BJ (cell line): ENCODE measurements at places on chromosomes 2 and 18.
A peak's percentile ranks its signal among the peaks of the same experiment; 100 is the strongest.

GRCh38 chr2:112891385-112891831 lies 19.6 kb upstream of the IL37 start:
- no peak for DNase-seq

GRCh38 chr18:78521136-78521535 lies 458.5 kb upstream of the SALL3 start:
- no peak for DNase-seq

DNA sequence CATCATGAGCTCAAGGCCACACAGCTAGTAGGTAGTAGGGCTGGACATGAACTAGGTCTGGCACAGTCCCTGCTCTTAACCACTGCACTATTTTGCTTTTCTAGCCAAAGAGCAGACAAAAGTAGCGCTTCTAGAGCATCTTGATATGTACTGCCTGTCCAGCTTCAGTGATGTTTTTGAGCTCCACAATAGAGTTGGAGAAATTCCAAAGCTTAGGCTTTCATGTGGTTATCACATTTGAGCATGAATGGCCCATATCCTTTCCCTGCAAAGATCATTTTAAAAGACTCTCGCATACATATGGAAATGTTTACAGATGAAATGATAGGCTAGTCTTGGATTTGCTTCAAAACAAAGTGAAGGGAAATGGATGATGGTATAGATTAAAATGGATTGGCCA lies 128.7 kb downstream of the MAP3K20 start:
- no peak for DNase-seq

DNA sequence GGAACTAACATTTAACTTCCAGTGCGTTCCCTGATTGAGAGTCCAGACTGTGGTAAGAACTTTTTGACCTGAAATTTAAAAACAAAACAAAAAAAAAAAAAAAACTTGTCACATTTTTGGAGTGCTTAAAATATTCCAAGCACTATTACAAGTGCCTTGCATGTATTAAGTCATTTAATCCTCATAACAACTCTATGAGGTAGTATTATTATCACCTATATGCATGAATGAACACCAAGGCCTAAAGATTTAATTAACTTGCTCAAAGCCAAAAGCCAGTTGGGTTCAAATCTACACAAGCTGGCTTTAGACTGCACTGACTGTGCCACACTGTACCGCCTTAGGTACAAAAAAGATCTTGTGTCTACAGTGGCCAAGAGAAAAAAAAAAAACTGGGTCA lies 35.2 kb downstream of the METTL4 start:
- no peak for DNase-seq

DNA sequence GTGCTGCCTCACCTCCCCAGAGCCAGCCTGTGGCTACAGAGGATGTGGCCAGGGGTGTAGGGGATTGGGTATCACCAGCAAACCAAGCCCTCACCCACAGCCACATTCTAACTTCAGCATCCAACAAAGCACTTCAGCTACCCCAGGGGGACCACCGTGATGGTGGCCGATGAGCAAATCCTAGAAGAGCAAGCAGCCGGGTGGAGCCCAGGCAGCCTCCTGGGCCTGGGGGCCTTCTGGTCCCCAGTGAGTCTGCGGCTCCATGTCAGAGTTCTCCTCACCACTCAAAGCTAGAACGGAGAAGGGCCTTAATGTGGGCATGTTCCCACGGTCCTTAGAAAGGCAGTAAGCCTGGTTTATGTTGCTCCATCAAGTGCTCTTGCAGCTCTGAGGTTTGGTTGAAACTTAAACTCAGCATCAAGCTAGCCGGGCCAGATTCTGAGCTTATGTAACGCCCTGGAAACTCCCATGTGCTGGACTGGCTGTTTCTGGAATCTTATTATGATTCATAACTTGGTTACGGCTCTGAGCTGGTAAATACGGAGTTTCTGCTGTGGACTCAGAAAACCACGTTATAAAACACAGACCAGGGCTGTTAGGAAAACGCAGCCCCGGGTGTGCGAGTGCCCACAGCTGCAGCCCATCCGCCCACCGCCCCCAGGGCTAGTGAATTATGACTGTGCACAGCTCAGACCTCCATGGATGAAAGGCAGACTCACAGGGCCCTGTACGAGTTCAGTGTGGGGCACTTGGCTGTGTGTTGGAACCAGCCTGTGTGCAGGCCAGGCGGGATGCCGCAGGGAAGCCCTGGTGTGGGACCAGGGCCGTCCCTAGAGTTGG lies 99.8 kb downstream of the SEPTIN10 start:
- peak; percentile 86 for DNase-seq

DNA sequence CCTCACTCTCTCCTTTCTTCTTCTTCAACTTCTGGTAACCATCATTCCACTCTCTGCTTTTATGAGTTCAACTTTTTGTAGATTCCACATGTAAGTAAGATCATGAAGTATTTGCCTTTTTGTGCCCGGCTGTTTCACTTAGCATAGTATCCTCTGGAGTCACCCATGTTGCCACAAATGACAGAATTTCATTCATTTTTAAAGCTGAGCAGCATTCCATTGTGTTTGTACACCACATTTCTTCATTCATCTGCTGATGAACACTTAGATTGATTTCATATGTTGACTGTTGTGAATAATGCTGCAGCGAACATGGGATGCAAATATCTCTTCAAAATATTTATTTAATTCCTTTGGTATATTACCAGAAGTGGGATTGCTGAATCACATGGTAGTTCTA lies 133.6 kb upstream of the ERBB4 start:
- no peak for DNase-seq

DNA sequence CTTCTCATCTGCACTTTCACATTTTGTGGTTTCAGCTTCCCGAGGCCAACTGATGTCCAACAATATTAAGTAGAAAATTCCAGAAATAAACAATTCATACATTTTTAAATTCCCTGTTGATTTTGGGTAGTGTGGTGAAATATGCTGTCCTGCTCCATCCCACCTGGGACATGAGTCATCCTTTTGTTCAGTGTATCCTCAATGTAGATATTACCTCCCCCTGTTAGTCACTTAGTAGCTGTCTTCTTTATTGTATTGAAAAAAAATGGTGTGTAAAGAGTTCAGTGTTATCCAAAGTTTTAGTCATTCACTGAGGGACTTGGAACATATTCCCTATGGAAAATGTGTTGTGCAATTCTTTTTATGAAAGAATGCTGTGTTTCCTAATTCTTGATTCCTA lies 348.1 kb downstream of the SOCS6 start:
- no peak for DNase-seq

GRCh38 chr2:105409717-105410116 lies 10.9 kb upstream of the FHL2 start:
- peak; percentile 75 for DNase-seq

GRCh38 chr2:20456116-20456571 lies 9.3 kb downstream of the RHOB start:
- DNase-seq, result peak; percentile 63

DNA sequence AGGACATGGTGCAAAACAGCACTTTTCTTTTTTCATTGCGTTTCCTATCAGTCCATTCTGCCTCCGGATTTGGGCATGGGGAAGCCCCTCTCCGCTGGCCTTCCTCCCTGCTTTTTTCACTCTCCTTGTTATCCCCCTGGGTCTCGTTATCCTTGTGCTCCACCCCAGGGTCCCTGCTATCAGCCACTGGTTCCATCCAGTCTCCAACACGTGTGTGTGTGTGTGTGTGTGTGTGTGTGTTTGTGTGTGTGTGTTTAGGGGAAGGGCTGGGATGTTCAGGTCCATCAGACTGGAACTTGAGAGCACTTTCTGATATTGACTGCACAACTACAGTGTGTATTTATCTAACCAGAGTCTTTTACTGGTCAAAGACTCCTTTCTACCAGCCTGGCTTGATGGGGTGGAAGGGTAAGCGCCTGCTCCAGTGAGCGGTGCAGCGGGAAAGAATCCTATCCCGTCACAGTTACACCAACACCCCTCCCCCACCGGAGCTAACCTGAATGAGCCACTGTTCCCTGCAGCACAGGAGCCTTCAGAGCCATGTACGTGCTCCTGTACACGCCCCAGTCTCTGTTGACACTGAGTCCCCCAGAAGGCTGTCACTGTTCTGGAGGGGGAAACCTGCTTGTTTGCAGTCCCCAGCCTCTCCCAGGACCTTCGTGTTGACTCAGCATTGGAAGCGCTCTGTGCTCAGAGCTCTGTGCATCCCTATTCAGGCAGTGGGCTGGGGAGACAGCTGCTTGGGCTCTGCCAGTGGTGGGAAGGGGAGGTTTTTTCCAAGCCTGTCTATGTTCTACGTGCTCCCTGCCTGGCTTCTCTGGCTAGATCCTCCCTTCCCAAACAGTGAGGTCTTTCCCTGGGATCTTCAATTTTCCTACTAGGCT lies 4.6 kb downstream of the INHA start:
- no peak for DNase-seq

DNA sequence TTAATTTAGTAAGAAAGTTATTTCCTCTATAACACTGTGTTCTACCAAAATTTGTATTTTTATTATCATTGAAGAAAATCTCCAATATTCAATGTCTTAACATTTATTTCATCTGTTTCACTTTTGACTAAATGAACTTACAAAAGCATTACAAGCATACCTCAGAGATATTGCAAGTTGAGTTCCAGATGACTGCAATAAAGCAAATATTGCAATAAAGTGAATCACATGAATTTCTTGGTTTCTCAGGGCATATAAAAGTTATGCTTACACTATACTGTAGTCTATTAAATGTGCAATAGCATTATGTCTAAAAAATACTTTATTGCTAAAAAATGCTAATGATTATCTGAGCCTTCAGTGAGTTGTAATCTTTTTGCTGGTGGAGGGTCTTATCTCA lies 78.3 kb downstream of the TTC32 start:
- DNase-seq, result peak; percentile 71

DNA sequence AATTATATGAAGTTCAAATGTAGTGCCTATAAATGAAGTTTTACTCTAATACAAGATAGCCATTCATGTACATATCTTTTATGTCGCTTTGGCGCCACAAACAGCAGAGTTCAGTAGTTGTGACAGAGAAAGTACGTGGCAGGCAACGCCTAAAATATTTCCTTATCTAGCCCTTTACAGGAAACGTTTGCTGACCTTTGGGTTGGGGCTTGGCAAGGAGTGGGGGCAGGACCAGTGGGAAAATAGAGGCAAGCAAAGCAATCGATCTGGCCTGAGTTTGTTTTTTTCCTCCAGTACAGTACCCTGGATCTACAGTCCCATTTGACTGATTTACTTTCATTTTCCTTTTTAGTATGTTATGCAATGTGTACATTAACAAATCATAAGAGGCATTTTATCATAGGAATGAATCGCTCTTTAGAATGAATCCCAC lies 13.1 kb downstream of the CCDC68 start:
- DNase-seq, result no peak

DNA sequence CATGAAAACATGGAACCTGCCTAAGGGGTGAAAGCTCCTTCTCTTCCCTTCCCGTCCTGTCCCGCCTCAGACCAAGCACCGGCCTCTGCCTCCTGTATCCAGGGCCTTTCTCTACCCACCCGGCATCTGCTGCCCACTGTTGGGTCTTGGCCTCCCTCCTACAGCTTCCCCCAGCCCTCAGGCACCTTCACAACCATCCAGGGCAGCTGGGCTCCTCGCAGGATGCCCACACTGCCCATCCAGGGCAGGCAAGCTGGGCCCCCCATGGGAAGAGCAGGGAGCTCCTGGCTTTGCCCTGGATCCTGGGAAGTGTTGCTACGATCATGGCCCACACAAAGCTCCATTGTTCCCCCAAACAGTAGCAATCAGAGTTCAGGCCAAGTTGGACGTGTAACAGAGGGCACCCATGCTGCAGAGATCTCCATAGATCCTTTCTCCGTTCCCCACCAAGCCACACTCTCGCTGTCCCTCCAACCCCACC lies 206.6 kb downstream of the NDUFA10 start:
- no peak for DNase-seq

DNA sequence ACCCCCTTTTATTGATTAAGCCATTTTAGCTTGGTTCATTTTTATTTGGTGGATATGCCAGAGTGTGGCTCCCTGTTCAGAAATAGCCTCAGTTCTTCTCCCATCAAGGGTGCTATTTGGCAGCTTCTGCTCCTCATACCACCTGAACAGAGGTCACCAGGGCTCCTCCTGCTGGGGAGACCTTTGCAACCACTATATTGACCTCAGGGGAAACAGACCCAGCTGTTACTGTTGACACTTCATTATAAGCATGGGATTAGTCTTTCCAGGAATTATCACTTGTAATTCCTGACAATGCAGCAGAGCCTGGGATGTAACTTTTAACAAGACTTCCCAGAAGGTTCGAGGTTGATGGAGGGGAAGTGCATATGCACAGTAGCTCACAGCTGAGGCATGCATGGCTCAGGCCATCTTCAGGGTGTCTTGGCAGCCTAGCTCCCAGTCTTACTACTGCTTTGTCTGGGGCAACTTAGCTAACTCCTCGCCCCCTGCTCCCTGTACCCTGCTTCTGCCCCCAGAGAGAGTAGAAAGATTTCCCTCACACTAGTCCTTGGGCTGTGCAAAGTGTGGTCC lies 239.4 kb upstream of the SPRED2 start:
- DNase-seq, result no peak

DNA sequence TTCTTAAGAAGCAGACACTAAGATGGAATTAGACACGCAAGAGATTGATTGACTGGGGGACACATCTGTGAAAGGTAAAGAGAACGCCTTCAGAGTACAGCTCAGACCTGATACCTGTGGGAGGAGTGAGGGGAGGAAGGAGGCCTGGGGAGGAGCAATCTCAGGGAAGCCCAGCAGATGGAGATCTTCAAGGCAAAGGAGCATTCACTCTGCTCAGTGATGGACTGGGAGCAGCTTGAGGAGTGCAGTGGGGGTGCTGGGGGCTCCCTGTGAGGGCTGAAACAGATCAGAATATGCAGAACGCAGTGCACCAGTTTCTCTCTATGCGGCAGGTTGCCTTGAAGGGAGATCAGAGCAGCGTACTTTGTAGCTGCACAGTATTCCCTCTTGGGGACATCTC lies 103.7 kb upstream of the ATP8B1 start:
- DNase-seq, result no peak

DNA sequence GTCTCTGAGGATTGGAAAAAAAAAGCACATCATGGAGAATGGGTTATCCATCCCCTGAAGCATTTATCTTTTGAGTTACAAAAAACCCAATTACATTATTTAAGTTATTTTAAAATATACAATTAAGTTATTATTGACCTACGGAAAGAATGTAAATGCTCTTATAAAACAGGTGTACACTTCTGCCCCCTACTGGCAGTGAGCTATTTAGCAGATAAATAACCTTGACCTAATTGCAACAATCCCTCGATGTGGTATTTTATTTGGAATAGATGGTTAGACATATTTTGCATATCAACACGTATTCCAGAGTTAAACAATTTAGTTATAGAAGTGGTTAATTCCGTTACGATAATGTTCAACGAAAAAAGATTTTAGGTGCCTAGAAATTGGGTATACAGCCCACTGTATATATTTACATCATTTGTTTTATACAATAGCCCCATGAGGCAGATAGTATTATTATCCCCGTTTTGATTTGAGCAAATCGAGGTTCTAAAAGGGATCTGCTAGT lies 9.1 kb upstream of the DAW1 start:
- DNase-seq, result no peak

DNA sequence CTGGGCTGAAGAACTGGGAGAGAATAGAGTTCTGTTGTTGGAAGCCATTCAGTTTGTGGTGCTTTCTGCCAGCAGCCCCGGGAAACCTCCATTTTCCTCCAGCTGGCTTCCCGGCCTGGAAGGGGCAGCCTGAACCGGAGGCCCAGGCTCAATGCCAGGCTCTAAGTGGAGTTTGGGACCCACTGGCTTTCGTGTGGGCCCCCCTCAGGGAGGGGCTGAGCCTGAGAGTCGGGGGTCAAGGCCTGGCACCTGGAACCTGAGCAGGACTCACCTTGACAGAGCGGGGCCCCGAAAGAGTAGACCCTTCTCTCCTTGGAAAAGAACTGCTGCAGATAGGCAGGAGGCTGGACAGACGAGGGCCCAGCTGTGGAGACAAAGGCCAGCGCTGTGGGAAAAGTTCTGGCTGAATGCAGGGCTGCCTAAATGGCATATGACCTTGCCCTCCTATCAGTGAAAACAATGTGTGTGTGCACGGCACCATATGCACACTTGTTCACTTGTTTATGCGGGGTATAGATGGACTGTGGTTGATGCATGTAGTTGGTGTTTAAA lies 34.8 kb upstream of the ASB18 start:
- no peak for DNase-seq
